ENCODE measurements at places on chromosomes 16 and 17.

DNA sequence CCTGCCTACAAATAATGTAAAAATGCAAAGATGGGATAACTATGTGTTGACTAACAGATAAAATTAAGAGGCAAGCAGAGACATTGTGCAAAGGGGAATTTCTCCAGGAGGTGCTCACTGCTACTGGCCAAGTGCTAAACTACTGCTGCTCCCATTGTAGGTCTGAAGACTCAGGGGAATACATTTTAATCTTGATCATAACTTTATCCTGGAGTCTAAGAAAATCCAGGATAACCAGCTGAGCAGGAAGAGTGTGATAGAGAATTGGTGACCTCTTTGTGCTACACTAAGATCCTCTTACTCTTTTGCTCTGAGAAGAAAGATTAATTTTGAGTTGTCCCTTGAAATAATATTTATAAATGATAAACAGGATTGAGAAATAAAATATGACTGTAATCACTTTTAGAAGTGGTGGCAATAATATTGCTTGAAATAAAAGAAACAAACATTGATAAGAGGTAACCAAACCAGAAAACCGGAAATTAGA is 5.9 kb downstream of the RNF43 start:
- no peak for DNase-seq

DNA sequence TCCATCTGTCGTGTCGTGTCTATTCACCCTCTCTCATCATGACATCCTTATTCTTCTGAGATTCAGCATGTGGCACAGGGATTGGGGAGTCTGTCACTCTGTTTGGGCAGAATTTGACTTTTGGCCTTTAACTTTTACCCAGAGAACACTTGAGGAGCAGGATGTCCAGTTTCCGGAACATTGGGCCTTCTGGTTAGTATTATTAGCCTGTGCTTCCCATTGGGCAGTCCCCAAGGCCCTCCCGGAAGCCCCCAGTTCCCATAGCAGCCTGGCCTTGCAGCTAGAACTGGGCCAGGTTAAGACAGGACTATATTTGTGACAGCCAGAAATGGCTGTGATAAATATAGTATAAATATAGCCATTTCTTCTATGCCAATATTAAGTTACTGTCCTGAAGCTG is 9.6 kb downstream of the SCN4A start:
- DNase-seq, result no peak

DNA sequence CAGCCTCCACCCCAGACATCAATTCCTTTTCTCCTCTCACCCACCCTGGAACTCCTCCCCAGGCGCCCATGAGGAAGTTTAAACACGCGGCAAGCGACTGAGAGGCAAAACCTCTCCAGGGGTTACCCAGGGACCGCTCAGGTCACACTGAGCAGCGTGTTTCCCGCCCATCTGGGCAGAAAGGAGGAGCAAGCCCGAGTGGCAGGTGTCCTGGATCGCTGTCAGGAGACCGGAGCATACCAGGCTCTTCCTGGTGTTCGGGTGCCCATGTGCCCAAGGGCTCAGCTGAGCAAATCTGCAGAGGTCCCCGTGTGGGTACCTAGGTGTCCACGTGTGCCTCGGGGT is 491 bp downstream of the SLC25A19 start:
- DNase-seq, result no peak

DNA sequence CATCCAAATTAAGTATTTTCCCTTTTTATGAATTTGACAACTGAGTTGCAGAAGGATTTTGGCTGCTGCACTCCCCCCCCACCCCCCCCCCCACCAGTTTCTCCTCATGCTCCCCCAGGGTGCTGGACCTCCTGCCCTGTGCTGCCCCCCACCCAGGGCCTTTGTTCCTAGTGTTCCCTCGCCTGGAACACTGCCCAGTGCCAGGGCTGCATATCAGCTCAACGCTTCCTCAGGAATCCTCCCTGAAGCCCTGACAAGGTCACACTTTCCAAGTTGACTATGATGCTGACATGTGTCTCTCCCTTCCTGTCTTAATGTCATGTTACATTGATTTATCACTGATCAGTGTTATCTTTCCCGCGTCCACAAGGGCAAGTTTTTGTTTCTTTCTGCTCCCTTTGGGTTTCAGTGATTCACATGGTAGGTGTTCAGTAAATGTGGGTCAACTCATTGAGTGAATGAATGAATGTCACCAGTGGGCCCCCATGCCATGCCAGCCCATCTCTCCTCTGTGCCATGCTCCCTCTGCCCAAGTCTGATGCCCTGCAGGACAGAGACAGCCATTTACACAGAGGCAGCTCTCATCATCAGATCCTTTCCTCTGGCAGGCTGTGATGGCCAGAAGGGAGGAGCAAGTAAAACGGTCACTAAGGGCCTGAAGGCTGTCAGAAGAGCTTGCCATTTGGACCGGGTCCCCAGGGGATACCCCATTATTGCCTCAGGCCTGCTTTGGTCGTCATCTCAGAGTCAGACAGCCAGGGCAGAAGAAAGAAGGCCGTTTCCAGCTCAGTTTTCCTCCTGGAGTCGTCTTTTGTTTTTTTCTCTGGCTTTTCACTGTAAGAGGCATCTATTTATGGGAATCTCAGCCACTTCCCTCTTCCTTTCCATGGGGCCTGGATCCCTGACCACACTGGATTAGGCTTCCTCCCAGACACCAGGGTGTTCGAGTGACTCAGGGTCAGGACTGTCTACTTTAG is 386.2 kb downstream of the SNX29 start:
- DNase-seq, result peak; percentile 60

GRCh38 chr16:83682868-83683235 is 124.9 kb upstream of the HSBP1 start:
- DNase-seq, result no peak

DNA sequence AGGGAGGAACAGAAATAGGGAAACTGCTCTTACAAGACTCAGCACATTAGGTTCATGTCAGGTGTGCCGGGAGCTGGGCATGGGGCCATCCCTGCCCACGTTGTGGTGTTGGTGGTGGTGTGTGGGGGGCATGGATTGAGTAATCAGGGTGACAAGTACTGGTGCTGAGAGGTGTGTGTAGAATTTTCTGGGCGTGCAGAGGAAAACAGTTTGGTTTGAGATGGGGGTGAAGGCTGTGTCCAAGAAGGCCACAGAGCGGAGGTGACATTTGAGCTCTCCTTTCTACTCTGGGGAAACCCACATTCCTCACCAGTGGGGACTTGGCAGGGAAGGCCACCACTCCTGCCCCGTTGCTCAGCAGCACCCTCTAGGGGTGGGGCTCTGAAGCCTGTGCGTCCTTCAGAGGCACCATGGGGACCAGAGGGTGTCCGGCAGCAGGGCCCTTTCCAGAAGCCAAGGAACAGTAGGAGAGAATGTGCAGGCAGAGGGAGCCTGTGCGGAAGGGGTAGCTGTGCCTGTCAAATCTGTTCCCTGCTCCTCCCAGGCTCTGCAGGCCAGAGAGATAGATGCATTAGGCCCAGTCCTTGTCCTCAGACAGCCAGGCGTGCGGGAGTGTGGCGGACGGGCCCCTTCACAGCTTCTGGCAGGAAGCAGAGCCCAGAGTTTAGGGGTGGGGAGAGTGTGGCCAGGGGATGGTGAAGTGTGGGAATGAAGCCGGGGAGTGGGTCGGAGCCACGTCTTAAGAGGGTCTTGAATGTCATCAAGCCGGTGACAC is 48.7 kb upstream of the GSE1 start:
- no peak for DNase-seq

- no peak for DNase-seq
Observed at GRCh38 chr17:49598918-49599317, 23.2 kb downstream of the NXPH3 start.

- DNase-seq, result no peak
Observed at GRCh38 chr17:82840431-82840831, 609 bp upstream of the ZNF750 start.

DNA sequence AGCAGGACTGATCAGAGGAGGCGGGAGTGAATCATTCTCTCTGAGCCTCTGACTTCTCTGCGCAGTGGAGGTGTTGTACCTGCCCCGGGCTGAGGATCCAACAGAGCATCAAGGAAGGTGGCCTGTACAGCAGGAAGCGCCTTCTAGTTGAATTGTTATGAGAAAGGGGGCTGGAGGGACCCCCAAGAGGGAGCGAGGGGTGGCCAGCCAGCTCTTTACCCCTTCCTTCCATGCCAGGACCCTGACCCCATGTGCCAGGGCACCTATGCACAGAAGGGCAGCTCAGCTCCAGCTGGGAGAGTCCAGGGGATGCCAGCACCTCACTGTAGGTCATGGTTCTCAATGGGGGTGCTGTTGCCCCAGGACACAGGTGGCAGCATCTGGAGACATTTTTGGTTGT is 149.3 kb downstream of the SDK2 start:
- DNase-seq, result no peak

DNA sequence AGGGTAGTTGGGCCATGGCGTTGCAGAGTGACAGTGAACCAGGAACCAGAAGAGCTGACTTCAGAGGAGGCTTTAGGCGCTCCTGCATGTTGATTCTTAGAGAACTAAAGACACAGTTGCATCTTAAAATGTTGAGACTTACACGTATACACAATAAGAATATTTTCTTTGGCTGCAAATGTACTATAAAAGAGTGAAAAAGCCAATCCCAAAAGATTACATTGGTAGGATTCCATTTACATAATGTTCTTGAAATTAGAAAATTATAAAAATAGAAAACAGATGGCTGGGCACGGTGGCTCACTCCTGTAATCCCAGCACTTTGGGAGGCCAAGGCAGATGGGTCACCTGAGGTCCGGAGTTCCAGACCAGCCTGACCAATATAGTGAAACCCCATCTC is 738.8 kb downstream of the WWOX start:
- no peak for DNase-seq

- no peak for DNase-seq
Observed at GRCh38 chr17:71349908-71350600, 770.8 kb upstream of the SOX9 start.

- no peak for DNase-seq
Observed at GRCh38 chr16:87117936-87118335, 199.3 kb downstream of the C16orf95 start.

DNA sequence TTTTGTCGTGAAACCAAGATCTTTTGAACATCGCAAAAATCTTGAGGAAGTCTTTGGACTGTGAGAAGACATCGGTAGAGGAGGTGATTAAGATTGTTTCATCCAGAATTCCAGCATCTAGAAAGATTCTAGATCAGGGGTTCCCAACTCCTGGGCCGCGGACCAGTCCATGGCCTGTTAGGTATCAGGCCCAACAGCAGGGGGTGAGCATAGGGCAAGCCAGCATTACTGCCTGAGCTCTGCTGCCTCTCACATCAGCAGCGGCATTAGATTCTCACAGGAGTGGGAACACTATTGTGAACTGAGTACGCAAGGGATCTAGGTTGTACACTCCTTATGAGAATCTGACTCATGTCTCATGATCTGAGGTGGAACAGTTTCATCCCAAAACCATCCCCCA is 600.6 kb upstream of the CDH11 start:
- no peak for DNase-seq

GRCh38 chr17:79923974-79924638 is 84.9 kb upstream of the CBX4 start:
- DNase-seq, result no peak

GRCh38 chr16:19722981-19723380 is 4.9 kb downstream of the IQCK start:
- DNase-seq, result no peak

- peak; percentile 24 for DNase-seq
Observed at GRCh38 chr17:63834431-63835166, 7.1 kb upstream of the FTSJ3 start.

GRCh38 chr17:72463287-72464102 is 342.7 kb downstream of the SOX9 start:
- DNase-seq, result no peak

DNA sequence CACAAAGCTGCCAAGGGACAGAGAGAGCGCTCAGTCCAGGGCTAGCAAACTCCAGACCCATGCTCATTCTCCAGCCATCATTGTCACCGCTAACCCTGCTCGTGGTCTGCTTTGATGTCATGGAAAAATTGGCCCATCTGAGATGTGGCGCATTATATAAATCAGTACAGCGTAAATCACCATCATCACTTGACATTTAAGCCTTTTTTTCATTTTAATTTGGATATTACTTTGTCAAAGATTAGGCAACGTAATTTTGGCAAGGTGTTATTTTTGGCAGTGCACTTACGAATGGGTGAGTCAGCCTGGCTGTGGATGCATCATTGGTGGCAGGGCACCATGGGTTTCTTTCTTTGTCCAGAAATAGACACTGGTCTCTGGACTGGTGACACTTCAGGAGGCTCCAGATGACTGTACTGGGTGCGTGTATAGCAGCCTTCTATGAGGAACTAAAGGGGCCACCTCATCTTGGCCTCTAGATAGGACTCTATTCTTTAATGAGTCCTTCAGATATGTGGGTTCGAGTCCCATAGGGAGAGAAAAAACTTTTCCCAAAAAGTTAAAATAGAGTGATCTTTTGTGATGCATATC is 166.3 kb downstream of the MSI2 start:
- DNase-seq, result no peak

- no peak for DNase-seq
Observed at GRCh38 chr17:81641825-81642489, 5.0 kb downstream of the TSPAN10 start.

DNA sequence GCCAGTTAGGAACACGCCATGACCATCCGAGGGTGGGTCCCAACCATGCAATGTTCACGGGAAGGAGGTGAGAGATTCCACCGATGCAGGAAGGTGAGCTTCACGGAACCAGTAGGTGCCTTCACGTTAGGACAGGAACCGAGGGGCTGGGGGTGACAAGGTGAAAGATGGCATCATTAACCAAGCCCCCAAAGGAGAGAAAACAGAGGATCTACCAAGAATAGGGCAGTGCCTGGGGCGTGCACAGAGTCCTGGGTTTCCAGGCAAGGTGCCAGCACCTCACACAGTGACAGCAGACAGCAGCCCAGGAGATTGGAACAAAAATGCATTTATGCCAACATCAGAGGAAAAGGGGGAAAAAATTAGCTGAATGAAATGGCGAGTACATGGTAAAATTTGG is 137.9 kb downstream of the GSG1L start:
- no peak for DNase-seq

- no peak for DNase-seq
Observed at GRCh38 chr17:14321980-14322776, 21.3 kb downstream of the HS3ST3B1 start.

DNA sequence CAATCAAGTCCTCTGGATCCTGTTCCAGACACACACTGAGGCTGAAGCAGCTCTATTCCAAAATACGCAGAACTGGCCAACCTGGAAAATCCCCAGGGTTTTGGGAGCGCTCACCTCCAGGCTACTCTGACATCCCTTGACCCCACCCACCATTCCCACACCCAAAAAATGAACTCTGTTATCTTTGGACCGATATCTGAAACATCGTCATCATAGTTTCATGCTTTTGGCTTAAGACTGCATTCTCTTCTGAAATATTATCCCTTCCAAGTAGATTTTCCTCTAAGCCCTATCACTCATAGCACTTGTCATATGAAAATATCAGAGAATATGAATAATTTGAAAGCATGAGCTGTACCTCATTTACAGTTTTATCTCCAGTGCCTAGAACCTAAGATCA is 34.7 kb downstream of the VAT1L start:
- DNase-seq, result no peak

DNA sequence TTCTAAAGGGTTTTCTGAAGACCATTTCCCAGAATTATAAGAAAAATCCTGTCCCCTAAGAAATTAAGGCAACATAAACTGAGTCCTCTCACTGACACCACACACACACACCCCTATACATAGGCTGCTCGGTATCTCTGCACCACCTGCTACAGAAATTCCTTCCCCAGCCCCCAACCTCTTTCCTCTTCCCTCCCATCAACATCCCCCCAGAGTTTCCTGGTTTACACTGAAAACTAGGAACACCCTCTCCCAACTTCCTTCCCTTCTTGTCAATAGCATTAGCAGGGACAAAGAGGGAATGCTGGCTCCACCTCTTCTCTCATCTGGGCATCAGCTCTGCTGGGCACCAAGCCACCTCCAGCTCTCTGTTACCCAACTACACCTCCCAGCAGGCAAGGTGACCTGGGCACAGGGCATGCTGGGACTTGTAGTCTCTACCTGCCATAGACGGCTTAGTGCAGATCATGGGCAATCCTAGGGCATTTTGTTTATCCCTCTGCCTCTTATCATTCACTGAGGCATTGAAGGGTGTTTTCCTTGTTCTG is 15.7 kb downstream of the CAVIN1 start:
- peak; percentile 36 for DNase-seq

All from C1 segment of cervical spinal cord (tissue), 14 donors.